ENCODE measurements at places on chromosomes 3 and 15.

- no peak for DNase-seq
These were observed 654.1 kb downstream of the MECOM start for GRCh38 chr3:169009453-169009852.

GRCh38 chr3:59286791-59287531 is 237.1 kb upstream of the CFAP20DC start:
- no peak for DNase-seq

GRCh38 chr3:173096994-173097785 is 43.8 kb downstream of the SPATA16 start:
- no peak for DNase-seq

DNA sequence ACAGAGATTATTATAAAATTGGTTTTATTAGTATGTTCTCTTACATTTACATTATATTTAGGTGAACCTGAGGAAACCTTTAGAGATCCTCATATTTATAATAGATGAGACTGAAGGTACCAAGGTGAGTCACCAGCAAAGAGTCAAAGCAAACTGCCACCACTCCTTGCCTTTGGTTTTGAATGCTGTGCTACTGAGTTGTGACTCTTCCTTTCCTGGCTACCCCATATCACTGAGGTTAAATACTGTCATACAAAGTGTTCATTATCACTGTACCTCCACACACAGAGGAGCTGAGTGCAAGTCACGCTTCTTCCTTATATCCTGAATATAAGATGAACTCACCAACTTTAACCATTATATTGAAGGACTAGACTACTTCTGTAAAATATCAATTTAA is 168.2 kb downstream of the CBLB start:
- DNase-seq = no peak

- no peak for DNase-seq
These were observed 524.6 kb upstream of the ATP11B start for GRCh38 chr3:182268711-182269110.

- no peak for DNase-seq
These were observed 805 bp downstream of the SERPINI1 start for GRCh38 chr3:167736264-167736787.

GRCh38 chr15:81633889-81634288 is 259.9 kb upstream of the TMC3 start:
- no peak for DNase-seq

DNA sequence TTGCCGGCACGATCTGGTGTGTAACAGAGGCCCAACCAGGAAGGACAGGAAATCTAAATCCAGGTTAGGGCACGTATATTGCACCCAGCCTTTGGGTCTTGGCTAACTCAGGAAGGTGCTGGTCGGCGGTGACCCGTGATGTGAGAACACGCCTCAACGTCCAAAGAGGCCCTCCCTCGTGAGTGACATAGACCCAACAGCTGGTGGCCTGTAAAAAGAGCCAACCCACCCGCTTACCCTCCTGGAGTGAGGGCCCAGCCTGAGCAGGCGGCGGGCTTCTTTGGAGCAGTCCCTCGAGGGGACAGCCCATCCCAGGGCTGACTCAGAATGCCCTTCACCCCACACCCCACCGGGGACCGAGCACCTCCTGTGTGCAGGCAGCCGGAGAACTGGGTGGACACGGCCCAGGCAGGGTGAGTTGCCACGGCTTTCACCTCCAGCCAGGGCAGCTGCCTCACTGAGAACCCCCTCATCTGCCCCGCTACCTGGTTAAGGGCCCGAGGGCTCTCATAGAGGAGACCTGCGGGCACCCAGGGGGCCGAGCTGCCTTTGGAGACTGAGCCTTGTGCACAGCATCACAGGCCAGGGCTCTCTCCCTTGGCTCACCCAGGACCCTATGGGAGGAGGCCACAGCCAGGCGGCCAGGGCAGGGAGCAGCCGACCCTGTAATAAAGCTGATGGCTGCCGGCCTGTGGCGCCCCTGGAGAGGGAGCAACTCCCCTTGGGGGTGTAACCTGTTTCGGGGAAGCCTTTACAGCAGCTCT is 41.8 kb downstream of the ZNF710 start:
- DNase-seq = no peak

DNA sequence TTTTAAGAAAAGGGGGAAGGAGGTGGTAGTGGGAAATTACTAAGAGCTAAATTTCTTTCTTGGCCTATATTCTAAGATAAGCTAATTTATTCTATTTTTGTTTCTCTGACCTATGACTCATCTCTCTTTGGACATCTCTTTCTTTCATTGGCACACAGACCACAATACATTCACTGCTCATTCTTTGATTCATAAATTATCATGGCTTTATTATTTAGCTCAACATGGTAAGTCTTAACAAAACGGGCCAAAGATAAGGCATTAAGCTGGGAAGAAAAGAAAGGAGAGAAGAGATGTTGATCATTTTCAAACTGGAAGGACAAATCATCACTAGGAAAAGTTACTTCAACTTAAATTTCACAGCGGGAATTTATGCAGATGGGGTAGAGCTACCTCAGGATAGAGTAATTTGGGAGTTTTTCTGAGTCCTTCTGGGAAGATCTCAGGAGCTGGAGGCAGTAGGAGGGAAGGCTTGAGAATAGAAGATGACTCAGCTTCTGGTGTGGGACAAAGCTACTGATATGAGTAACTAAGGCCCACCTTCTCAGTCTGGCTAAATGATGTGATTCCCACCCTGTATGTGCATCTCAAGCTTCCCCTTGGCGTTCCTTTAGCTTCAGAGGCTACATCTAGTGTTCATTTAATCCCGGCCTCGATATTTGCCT is 7.5 kb upstream of the ALCAM start:
- no peak for DNase-seq

DNA sequence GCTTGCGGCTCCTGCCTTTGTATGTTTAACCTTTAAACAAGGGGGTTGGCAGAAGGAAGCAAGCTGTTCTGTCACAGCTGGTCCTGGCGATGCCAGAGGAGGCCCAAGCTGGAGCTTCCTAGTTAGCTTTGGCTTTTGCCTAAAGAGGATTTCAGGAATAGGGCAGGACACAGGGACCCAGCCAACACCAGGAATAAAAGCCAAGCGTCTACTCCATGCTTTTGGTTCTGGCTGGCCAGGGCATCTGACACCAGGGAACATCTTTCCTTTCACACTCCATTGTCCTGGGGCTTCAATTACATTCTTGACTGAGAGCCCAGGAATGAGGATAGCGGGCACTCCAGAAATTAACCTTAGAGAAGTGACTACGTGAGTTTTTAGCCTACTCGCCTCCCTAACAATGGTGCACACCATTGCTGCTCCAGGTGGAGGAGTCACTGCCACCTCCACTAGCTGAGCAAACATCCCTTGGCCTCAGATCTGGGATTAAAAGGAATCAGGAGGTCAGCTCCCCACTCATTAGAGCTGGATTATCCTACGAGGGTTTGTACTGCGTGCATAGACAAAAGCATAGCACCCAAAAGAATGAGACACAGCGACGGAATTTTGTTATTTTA is 38.2 kb downstream of the TPM1 start:
- DNase-seq = no peak

DNA sequence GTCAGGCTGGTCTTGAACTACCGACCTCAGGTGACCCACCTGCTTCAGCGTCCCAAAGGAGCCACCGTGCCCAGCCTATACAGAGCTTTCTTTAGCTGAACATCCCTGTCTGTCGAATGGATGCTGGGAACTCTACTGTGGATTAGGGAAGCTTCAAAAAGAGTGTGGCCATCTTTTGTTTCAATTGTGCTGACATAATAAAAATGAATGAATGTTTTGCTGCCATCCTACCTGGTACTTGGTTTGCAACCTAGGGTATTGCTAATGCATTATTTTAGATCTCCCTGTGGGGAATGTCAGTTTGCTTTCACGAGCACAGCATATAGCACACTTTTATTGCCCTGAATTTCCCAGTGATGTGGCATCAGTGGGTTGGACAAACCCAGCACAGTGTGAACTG is 32.3 kb downstream of the CMTM6 start:
- no peak for DNase-seq

DNA sequence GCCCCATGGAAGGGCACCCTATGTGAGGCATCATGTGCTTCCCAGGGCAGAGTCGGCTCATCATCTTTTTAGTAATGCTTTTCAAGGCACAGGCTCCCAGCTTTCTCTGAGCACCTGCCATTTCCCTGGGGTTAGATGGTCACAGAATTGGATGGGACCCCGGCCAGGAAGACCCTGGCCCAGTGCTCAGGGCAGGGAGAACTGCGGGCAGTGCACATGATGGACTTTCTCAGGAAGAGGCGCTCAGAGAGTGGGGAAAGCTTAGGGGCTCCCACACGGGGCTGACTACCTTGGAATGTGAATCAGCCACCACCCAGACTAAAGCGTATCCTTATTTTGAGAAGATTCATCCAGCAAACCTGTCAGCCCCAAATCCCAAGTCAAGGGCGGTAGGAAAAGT is 16.5 kb upstream of the SKOR1 start:
- no peak for DNase-seq

DNA sequence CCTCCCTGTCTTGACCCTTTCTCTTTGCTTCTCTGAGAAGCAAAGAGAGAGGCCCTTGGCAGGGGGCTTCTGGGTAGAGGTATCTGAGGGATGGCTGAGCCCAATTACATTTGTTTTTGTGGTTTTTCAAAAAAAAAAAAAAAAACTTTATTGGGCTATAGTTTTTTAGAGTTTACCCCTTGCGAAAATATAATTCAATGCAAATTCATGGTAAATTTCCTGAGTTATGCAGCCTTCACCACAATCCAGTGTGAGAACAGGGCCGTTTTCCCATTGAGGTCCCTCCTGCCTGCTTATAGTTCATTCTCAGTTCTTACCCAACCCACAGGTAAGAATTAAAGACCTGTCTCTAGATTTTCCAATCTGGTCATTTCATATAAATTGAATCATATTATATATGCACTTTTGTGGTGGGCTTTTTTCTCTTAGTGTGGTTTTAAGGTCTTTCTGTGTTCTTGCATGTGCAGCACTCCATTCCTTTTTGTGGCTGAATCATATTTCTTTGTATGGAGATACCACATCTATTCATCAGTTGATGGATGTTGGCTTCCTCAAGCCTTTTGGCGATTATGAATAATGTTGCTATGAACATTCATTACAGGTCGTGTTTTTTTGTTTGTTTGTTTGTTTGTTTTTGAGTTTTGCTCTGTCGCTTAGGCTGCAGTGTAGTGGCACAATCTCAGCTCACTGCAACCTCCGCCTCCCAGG is 2.7 kb downstream of the MCM2 start:
- DNase-seq = no peak

- DNase-seq = no peak
These were observed 85.4 kb downstream of the MAGI1 start for GRCh38 chr3:65953301-65953812.

DNA sequence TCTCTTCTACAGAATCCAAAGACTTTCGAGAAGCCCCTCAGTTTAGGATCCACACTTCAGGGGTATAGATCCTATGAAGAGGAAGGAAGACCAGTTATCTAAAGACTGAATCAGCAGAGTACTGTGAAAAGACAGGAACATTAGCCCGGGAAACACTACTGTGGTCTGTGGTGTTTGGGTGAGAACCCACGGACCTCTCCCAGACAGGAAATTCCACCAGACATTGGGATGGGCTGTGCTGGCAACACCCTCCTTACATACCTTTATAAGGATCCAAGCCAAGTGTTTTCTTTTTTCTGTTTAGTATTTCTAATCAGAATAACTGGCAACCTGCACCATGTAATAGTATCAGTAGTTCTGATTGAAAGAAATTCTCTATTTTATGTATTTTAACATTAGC is 14.1 kb downstream of the TMEM207 start:
- DNase-seq = no peak

GRCh38 chr3:158671821-158672214 is 630 bp downstream of the LXN start:
- DNase-seq = no peak

DNA sequence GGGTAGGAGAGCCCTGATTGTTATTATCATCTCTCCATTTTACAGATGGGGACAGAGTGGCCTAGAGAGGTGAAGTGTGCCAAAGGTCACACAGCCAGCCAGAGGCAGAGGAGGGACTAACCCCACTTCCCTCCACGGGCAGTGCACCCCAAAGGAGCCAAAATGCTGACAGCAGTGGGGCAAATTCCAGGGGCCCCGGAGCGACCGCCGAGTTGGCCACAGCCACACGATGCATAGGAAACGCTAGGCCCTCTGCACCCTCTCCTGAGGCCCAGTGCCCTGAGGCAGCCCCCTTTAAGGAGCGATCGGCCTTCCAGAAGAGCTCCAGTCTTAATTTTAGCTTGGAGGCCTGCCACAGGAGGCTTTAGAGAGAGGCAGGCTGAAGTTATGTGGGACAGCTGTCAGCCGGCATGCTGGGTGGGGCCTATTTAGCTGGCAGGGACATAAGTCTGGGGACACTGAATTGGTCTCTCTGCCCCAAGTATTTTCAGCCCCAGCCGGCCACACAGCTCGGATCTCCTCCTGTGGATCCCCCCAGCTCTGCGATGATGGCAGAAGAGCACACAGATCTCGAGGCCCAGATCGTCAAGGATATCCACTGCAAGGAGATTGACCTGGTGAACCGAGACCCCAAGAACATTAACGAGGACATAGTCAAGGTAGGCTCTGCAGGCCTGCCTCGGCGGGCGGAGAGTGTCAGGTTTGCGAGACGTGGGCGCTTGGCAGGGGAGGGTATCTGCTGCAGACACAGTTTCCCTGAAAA is at the start of gene CAV3:
TSS of gene CAV3 (plus strand) at position 471 of the 763 bp plus-strand sequence. CDS start at position 546, 75 bp downstream.
- no peak for DNase-seq

DNA sequence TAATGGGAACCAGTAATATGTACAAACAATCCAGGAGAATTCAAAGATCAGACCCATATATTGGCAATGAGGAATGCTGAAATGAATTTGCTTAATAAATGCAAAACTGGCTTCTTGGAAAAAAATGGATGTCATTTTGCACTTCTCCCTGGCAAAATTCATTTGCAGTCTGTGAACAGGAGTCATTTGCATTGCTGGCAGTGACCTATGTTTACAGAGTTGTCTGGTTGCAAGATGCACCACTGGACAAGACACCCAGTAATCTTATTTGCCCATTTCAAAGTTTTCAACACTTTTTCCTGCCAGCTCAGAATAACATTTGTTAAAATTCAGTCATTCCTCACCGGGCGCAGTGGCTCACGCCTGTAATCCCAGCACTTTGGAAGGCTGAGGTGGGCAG is 123.5 kb upstream of the KCNAB1 start:
- DNase-seq = no peak

- no peak for DNase-seq
These were observed 33.9 kb downstream of the FSTL1 start for GRCh38 chr3:120416868-120417267.

- DNase-seq = no peak
These were observed 271.0 kb upstream of the TBL1XR1 start for GRCh38 chr3:177468331-177468730.
